ENCODE measurements at places on chromosomes 13 and 19. TPM values are rescaled to one million over a fixed set of nuclear protein-coding genes. Genes with fewer than 3 reads are reported as not detected.

The EFNB2 gene
- total RNA-seq: 45.4 TPM

The KL gene
- total RNA-seq: 1.6 TPM

The ZNF529 gene
- total RNA-seq: 7.0 TPM

The DPRX gene
- total RNA-seq: not detected

The FAM216B gene
- total RNA-seq: not detected

The SRRM5 gene
- not detected for total RNA-seq

The ZNF99 gene
- 0.24 TPM for total RNA-seq

The MBD3L2 gene
- total RNA-seq: not detected

The ACTL9 gene
- total RNA-seq: not detected

The MYBPC2 gene
- total RNA-seq: not detected

The MYH14 gene
- 102 TPM for total RNA-seq

The ZNF829 gene
- total RNA-seq: 1.4 TPM

The CTXN1 gene
- total RNA-seq: 2.9 TPM

The TNFAIP8L1 gene
- 8.3 TPM for total RNA-seq

The ZNF568 gene
- 7.5 TPM for total RNA-seq

The GPX4 gene
- total RNA-seq: 359 TPM

The KLC3 gene
- 73.4 TPM for total RNA-seq

The NFIC gene
- 209 TPM for total RNA-seq

The MOB3A gene
- 29.4 TPM for total RNA-seq

The ANKRD24 gene
- 0.51 TPM for total RNA-seq

The ERICH6B gene
- not detected for total RNA-seq

The LILRB4 gene
- total RNA-seq: 0.86 TPM

The GPC6 gene
- total RNA-seq: 5.7 TPM

The TMPRSS9 gene
- not detected for total RNA-seq

The KLF1 gene
- total RNA-seq: not detected

The ZNF208 gene
- total RNA-seq: 5.6 TPM

Measured in suprapubic skin (tissue), 4 donors.